ENCODE measurements at places on chromosomes 4 and X.

DNA sequence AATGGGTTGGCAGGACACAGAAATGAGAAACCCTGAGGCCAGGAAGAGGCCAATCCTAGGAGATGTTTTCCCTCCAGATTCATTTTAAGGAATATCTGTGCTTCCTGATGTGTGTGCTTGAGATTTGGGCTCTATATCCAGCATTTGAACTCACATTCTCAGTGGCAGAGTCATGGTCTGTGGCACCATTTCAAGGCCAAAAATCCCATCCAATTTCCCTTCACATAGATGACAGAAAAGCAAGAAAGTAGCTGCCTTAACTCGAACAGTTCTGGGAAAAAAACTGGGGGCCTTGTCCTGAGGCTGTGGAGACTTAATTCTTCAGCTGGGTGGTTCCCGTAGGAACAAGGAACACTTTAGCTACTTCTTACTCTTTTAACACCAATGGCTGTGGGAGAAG is 27.4 kb downstream of the TAF7L start:
- no peak for DNase-seq

DNA sequence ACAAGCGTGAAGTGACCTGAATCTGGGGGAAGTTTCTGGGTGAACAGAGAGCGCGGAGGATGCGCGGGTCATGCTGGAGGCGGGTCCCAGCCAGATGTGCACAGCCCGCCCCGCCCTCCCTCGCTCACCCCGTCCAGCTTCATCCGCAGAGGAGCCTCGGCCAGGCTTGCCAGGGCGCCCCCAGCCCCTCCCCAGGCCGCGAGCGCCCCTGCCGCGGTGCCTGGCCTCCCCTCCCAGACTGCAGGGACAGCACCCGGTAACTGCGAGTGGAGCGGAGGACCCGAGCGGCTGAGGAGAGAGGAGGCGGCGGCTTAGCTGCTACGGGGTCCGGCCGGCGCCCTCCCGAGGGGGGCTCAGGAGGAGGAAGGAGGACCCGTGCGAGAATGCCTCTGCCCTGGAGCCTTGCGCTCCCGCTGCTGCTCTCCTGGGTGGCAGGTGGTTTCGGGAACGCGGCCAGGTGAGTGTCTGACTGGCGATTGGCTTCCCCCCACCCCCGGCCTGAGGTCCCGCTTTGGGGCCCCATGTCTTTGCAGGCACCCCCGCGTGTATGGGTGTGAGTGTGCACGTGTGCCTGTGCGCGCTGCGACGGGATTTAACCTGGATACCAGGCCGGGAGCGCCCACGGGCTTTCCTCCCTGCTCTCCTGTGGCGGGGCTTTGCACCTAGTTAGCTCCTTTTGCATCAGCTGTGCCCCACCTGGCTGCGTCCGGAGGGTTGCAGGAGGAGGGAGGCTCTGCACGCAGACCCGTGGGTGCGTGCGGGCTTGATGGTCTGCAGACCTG is at the start of gene EGFL6:
Gene EGFL6 (plus strand): TSS at position 123 of the 782 bp plus-strand sequence. CDS start 261 bp downstream, at position 384.
- peak; percentile 38 for DNase-seq

GRCh38 chr4:14176613-14177012 is 549.1 kb upstream of the BOD1L1 start:
- no peak for DNase-seq

- peak; percentile 18 for DNase-seq
Observed at GRCh38 chr4:68316193-68316969, 33.5 kb downstream of the YTHDC1 start.

DNA sequence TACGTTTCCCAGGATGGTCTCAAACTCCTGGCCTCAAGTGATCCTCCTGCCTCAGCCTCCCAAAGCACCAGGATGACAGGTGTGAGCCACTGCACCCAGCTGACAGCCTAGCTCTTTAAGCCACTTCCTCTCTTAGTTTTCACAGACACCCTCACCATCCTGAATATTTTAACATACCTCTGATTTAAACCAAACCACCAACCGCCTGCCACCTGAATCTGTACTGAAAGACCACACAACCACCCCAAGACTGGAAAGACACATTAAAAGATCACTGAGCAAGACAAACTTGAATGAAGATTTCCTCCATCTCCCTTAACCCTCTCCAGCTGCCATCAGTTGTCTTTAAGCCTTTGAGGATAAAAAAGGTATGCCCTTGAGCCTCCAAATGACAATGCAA is 110.6 kb downstream of the SH3KBP1 start:
- no peak for DNase-seq

GRCh38 chr4:85744950-85745349 is 270.0 kb downstream of the ARHGAP24 start:
- no peak for DNase-seq

DNA sequence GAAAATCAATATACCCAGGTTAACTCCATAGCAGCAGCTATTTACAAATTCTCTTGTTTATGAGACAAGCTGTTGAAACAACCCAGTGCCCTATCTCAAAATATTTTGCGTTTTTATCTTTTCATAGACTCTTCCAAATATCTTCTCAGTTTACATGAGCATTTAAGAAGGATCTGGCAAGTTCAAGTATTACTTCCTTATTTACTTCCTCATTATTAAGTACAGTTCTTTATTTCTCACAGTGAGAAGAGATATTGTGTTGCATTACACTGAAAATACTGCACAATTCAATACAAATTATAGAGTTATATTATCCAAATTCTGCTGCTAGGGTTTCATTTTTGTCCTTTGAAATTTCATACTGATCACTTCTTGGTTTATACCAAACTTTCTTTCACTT is 43.6 kb upstream of the UCP1 start:
- DNase-seq: no peak

GRCh38 chr4:118281611-118282442 is 71.0 kb downstream of the PRSS12 start:
- DNase-seq: no peak

- DNase-seq: no peak
Observed at GRCh38 chr4:164977243-164978164, at the start of gene TRIM61. TRIM61 (minus strand) TSS chr4:164977657; CDS start chr4:164970002, 7,655 bp downstream.

DNA sequence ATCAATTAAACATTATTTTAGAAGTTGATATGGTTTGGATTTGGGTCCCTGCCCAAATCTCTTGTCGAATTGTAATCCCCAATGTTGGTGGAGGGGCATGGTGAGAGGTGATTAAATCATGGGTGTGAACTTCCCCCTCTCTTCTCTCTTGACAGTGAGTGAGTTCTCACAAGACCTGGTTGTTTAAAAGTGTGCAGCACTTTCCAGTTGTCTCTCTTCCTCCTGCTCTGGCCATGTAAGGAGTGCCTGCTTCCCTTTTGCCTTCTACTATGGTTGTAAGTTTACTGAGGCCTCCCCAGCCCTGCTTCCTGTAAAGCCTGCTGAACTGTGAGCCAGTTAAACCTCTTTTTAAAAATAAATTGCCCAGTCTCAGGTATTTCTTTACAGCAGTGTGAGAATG is 141.4 kb downstream of the GALNTL6 start:
- DNase-seq: no peak

DNA sequence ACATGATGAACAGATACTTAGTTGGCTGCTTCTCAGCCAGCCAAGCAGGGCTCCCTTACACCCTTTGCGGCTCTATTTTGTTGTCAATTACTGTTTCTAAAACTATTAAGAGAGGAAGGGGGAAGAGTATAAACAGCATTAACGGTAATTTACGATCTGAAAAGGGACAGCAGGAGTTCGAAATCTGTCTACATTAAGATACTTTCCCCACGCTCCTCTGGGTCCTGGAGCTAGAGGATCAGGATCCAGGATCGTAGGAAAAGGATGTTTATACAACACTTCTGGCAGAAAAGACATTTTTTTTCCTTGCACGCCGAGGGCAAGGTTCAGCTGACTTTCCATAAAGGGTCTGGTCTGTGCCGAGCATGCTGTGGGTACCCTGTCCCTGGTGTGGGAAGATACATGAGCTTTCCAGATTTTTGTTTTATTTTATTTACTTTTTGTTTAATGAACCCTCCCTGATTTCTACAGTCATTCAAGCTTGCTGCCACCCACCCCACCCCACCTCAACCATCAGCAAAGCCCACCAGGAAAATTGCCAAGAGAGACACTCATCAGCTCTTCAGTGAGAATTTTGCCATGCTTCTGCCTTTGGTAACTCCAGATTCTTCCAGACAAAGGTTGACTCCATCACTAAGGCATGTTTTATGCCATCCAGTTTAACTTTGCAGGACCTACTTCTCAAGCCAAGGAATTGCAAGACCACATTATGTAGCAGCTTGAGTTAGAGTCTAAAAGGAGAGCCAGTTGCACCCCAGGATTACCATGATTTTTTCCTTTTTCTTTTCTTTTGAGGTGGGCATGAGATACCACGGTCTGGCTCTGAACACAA is 188.1 kb downstream of the QDPR start:
- no peak for DNase-seq

- no peak for DNase-seq
Observed at GRCh38 chr4:136909626-136910025, 622.7 kb downstream of the PCDH18 start.

GRCh38 chrX:153685751-153686696 is 1.7 kb upstream of the SLC6A8 start:
- no peak for DNase-seq

DNA sequence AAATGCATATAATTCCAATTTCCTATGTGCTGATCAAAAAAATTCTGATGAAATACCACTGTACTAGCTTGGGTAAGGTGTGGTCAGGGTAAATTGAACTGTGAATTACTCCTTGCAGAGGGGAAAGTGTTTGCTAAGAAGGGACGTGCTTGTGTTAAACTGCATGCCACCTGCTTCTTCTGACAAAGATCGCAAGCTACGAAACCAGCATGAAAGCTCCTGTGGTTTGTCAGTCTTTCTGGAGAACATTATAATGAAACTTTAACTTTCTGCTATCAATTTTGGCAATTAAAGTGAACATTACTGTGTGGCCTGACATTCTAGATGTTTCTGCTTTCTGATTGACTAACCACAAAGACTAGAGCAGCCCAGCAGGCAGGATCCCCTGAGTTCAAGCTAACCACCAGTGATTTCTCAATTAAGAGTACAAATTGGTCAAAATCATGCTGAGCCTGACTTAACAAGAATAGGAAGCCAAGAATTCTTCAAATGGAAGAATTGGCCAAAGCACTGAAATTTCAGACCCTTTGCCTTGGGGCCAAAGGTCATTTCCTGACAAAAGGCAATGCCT is 239.0 kb downstream of the SLITRK2 start:
- DNase-seq: no peak

DNA sequence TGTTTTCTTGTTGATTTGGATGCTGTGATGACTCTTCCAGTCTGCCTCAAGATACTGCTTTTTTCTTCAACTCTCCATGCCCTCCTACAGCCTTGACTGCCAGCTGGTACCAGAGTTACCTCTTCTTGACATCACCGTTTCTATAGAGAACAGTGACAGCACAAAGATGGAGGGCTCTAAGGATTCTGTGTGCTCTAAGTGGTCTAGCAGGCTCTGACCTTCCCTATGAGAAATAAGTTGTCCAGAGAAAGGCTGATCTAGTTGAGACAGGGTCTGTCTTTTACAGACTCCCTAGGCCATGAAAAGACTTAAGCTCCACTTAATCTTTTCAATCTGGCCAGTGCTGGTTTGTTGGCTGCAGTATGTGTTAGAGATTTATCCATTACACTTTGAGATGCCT is at the start of gene AKAP4:
Gene AKAP4 (minus strand): TSS at position 101 of the 400 bp plus-strand sequence. CDS start 118 bp downstream, outside the sequence.
- no peak for DNase-seq

DNA sequence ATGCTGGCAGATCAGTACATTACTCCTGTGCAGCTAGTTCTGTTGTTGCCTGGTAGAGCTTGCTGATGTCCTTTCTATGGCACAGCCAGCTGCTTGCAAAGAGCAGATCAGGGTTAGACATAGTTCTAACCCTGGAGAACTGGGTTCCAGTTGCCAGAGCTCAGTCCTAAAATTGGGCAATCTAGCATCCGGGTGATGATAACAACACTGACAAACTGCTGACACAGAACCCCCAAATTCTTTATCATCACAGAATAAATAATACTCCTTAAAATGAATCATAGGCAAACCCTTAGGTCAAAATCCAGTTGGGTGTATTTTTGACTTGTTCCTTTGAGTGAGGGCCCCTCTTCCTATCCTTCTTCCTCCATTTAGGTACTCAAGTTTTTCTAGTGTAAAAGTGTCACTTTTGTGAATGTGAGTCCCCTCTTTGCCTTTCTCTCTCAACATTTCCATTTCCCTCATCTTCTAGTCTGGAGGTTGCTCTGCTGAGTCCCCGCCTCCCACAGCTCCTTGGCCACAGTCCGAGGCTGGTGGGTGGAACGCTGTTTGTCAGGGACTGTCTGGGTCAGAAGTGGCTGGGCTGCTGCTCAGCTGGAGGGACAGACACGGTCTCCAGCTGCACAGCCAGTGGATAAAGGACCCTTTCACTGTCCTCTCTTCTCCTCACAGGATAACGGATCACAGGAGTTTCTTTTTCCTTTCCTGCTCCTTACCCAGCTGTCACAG is 93.6 kb upstream of the RASGEF1B start:
- no peak for DNase-seq

GRCh38 chrX:133590703-133591505 is 175.6 kb upstream of the GPC4 start:
- no peak for DNase-seq

DNA sequence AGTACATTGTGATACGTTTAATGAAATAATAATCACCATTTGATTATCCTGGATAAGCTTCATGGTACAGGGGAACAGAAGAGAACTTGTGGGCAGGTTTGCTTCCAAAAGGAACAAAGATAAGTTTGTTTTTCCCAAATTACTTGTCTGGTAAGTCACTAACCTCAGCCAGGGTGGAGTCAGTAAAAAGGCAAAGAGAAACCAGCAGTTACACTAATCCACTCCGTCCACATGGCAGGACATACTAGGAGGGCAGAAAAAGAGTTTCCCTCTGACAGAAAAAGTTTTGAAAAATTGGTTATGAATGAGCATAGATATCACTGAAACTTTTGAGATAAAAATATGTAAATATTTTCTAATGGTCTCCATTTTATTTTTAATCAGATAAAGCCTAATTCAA is 285.9 kb downstream of the IL15 start:
- no peak for DNase-seq

DNA sequence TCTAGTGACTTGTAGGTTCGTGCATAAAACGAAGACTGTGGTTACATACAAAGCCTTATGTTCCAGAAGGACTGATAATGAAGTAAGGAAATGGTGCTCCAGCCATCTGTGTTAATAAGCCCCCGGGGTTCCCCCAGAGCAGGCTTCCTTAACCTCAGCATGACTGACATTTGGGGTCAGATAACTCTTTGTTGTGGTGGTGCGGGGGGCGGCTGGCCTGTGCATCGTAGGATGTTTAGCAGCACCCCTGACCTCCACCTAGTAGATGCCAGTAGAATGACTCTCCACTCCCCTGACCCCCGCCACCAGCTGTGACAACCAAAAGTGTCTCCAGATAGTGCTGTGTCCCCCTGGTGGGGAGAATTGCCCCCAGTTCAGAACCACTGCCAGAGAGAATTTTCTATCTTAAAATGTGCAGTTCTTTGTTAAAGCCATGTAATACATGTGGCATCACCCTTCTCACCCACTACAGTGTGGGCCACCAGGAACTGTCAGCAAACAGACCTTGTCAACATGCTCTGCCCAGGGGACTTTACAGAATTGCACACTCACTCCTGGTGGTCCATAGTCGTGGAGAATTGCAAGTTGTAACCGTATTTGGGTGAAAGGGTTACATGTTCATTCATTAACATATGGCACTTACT is 7.5 kb downstream of the SH3KBP1 start:
- DNase-seq: no peak

- DNase-seq: no peak
Observed at GRCh38 chrX:150773634-150774033, 80.4 kb downstream of the MTMR1 start.

GRCh38 chrX:46918434-46918833 is 6.2 kb downstream of the JADE3 start:
- DNase-seq: no peak

GRCh38 chrX:73683236-73683859 is 120.4 kb downstream of the CHIC1 start:
- no peak for DNase-seq

- no peak for DNase-seq
Observed at GRCh38 chr4:75678473-75678872, 5.3 kb upstream of the G3BP2 start.

- DNase-seq: no peak
Observed at GRCh38 chrX:35625714-35626113, 172.4 kb upstream of the MAGEB16 start.
